D721Med (cell line): ENCODE measurements at places on chromosomes 5 and 9.

DNA sequence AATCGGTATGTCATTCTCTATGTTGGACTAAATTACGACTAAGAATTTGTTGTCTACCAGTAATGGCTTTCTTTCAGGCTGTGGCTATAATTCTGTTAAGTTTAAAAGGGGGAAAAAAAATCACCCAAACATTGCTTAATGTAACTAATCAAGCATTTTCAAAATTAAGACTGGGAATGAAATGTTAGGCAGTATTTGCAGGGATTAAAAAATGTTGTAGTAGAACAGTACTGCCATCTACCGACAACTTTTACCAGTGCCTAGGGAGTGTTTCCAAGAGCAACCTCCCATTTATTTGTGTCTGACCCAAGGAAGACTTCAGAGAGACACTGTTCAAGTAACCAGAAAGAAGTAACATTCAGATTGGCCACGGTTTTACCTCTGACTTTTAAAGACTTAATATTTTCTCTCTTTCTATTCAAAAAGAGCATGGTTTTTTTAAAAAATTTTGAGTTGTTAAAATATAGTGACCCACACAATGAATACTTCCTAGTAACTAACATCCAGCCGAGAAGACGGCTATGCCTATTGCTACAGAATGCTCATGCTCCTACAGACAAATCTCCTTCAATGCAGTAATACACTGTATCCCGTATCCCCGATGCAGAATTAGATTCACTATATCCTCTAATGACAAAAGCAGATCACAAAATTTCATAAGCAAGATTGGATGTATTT lies 92.4 kb downstream of the ARL15 start:
- no peak for DNase-seq

- DNase-seq, result no peak
Observed at GRCh38 chr5:69517763-69518212, 25.2 kb downstream of the OCLN start.

GRCh38 chr5:75167345-75167744 lies 69.3 kb downstream of the ANKRD31 start:
- DNase-seq, result no peak

DNA sequence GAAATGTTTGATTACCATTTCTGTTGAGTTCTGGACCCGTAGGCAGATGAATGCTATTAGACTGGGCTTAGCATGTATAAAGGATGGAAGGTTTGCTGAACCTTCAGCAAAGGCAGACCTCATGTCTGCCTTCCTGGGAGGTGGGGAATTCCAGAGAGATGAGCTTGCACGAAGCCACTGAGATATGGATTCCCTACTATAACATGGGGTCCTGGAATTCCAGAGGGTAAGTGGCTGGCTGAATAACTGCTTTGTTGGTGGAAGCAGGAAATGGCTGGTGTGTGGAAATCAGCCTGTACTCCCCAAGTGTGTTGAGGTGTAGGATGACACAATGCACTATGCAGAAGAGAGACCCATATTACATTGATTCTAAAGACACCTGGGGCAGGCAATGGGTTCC lies 526.4 kb downstream of the CTNND2 start:
- DNase-seq, result no peak

- DNase-seq, result no peak
Observed at GRCh38 chr9:130885484-130886375, 10.9 kb downstream of the QRFP start.

DNA sequence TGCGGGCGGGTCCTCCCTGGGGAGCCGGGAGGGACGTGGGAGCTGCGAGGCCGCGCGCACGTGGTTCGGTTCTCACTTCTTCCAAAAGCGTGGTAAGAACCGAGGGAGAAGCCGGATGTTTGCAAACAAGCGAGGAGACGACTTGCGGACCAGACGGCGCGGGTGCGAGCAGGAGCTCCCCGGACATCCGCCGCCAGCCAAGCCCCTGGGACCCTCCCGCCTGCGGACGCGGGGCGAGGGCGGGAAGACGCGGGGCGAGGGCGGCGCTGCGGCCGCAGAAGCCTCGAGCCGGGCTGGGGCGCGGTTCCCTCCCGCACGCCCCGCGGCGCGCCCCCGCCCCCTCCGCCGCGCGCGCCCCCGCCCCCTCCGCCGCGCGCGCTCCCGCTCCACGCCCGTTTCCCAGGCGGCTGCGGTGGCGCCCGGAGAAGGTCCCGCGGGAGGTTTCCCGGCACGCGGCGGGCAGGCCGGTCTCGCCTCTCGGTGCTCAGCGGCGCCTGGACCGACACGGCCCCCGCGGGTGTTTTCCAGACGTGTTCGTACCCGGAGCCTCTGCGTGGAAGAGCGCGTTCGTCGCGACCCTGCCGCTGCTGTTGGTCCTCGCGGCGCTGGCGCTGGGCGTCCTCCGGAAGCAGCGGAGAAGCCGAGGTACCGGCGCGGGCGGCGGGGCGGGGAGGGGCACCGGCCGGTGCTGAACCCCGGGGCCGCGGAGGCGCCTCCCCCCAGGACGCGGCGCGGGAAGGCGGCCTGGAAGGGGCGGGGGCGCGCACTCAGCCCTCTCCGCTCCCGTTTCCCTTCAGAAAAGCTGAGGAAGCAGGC lies 12.8 kb downstream of the BTNL9 start:
- peak; percentile 56 for DNase-seq

DNA sequence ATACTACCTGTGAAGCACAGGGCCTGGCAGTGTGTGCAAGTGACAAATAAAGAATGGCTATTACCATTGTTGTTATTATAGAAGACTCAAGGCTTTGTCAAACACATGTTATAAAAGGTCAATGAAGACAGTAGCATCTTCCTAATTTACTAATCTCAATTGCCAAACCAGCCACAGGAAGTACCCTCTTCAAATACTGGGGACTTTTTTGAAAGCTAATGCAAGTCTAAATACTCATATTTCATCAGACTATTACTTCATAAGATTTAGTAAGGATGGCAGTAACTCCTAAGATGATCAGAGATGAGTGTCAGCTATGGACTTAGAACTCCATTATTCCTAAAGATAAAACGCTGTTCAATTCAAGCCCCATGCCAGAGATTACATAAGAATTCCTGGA lies 43.0 kb downstream of the GNAQ start:
- no peak for DNase-seq

DNA sequence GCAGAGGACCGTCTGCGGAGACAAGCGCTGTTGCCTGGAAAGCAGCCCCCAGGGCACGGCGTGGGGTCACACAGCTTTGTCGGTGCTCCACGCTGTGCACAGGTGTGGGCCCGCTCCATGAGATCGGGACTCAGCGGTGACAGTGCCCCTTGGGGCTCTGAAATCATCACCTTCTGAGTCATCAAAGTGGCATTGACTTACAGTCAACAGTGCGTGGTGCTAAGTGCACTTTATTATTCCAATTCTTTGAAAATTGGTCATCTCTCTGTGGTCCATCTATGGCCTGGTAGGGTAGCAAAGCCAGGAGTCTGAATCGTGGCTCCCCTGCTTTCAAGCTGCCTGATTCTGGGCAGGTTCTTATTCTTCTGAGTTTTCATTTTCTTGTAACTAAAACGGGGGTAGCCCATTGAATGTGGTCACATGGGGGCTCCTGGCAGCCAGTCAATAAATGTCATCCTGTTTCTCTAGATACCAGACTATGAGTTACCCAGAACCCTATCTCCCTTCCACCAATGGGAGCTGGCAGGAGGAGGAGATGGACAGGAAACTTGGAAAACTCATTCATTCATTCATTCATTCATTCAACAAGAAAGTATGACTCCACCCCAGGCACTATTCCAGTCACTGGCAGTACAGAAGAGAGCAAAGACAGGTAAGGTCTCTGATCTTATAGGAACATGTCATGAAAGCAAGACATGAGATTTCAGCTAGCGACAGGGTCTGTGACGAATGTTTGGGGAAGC lies 20.3 kb upstream of the UNC5A start:
- no peak for DNase-seq

- no peak for DNase-seq
Observed at GRCh38 chr9:130366072-130366471, 78.7 kb upstream of the ASS1 start.

DNA sequence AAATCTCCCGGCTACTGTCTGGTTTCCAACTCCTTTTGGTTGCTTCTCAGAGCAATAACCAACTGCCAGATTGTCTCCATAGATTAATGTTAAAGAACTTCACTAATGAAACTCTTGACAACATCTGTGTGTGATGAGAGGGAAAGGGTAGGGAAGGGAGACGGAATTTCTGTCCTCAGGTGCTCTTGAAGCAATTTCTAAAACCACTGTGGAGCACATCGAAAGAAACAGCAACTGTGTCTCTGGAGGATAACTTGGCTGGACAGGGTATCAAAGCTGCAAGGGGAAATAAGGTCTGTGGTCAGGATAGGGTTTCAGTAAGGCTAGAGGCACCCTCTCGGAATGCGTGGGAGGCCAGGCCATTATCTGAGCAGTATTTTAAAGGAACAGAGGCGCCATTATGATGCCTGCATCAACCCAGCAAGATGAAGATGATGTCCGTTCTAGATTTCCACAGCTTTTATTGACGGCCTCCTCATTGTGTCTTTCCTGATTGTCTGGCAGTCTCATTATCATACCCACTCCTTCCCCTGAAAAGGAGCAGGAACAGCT lies 76.6 kb downstream of the RORB start:
- no peak for DNase-seq

DNA sequence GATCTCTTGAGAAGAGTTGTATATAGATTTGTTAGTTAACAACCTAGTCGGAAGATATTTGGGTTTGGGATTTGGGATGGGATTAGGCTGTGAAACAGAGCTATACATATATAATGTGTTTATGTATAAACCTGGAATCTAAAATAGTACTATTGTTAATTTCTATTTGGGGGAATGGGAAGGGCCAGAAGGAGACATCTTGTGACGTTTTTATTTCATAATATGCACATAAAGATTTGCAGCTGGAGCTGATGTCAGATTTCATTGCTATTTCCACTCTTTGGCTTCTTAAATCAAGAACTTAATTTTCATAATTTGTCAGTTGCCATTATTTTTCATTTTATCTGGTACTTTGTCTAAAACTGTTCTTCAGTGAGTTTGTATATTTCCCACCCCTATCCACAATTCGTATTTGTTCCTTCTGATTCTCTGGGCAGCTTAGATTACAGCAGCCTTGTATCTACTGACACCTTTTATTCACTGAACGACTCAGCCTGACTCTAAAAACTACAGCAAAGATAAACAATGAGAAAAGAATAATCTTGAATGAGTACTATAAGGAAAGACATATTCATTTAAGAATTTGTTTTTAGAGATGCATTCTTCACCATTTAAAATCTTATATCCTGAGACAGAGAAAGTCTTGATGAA lies 86.9 kb downstream of the YTHDC2 start:
- no peak for DNase-seq

- no peak for DNase-seq
Observed at GRCh38 chr5:68482199-68482598, 266.6 kb downstream of the PIK3R1 start.

DNA sequence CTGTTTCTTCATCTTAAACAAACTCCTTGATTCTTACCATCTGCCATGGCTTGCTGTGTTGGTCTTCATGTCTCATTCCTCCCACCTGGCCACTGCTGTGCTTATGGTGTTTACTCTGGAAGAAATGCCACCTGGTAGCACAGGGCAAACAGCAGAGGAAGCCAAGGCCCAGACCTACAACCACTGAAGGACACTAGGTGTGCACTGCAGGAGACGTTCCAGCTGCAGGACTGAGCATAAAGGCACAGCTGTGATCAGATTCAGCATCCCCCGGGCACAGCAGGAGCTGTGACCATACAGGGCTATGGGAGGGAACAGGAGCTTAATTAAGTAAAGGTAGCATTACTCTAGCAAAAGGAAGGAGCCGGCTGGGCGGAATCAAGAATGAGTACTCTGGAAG lies 12.6 kb upstream of the GNAQ start:
- no peak for DNase-seq

DNA sequence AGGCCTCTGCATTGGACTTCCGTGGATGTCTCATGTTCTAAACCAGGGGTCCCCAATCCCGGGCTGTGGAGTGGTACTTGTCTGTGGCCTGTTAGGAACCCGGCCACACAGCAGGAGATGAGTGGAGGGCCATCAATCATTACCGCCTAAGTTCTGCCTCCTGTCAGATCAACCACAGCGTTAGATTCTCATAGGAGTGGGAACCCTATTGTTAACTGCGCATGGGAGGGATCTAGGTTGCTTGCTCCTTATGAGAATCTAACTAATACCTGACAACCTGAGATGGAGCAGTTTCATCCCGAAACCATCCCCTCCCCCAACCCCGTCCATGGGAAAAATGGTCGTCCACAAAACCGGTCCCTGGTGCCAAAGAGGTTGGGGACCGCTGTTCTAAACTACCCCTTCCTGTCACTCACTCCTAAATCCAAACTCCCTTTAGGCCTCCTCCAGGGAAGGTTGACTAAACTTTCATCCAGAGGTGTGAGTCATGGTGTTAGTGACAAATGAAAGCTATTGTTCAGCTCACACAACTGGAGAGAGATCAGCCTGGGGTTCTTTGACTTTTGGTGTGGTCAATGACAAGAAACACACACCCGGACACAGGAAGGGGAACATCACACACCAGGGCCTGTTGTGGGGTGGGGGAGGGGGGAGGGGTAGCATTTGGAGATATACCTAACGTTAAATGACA lies 9.5 kb downstream of the KCNV2 start:
- no peak for DNase-seq
